ENCODE measurements at places on chromosomes 12 and 14.

GRCh38 chr12:126700096-126700495 lies 1566.9 kb upstream of the TMEM132C start:
- DNase-seq, result no peak

DNA sequence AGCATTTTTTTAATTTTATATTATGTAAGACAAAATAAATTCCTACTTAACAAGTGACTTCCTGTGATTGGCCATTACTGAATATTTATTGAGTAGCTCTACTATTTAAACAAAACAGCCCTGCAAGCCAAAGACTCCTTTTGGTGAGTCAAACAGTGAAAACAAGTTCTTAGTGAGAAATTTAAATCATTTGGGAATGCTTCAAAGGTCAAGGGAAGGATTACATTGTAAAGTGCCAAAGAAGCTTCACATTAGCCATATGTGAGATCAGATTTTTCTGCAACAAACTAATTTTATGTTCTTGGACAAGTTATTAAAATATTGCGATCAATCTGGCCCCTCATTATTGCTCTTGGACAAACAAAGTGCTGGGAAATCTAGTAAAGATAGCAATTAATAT lies 795.4 kb upstream of the MGAT4C start:
- DNase-seq, result peak; percentile 64

- DNase-seq, result peak; percentile 25
Measured at GRCh38 chr14:84442521-84442920, 1087.4 kb upstream of the FLRT2 start.

DNA sequence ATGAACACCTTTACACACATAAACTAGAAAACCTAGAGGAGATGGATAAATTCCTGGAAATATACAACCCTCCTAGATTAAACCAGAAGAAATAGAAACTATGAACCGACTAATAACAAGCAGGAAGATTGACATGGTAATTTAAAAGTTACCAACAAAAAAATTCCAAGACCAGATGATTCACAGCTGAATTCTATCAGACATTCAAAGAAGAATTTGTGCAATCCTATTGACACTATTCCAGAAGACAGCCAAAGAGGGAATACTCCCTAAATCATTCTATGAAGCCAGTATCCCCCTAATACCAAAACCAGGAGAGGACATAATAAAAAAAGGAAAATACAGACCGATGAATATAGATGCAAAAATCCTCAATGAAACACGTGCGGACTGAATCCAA lies 102.6 kb upstream of the KRR1 start:
- no peak for DNase-seq

DNA sequence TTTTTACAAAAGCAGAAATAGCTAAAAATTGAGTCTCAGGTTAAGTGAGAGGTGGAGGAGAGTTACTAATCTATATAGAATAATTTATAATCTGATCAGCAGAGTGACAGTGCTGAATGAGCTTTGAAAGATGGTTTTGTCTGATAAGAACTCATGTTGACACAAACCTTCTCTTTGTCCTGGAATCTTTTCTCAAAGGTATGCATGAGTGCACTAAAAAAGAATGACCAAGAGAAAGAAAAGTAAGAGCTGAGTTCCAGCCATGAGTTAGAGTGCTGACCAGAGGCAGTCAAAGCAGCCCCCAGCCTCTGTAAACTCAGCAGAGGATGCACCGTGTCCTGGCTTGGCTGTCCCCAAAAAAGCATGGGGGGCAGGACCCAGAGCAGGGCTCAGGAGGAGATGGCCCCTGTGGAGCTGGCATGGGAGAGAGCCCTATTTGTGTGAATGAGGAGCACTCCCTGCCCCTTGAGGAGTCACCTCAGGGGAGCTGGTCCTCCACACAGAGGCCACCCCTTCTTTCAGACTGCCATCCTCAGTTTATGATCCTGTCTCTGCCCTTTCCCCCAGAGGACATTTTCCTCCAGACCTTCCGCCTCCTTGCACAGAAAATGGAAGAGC lies 129.8 kb downstream of the SEC23A start:
- DNase-seq, result no peak

DNA sequence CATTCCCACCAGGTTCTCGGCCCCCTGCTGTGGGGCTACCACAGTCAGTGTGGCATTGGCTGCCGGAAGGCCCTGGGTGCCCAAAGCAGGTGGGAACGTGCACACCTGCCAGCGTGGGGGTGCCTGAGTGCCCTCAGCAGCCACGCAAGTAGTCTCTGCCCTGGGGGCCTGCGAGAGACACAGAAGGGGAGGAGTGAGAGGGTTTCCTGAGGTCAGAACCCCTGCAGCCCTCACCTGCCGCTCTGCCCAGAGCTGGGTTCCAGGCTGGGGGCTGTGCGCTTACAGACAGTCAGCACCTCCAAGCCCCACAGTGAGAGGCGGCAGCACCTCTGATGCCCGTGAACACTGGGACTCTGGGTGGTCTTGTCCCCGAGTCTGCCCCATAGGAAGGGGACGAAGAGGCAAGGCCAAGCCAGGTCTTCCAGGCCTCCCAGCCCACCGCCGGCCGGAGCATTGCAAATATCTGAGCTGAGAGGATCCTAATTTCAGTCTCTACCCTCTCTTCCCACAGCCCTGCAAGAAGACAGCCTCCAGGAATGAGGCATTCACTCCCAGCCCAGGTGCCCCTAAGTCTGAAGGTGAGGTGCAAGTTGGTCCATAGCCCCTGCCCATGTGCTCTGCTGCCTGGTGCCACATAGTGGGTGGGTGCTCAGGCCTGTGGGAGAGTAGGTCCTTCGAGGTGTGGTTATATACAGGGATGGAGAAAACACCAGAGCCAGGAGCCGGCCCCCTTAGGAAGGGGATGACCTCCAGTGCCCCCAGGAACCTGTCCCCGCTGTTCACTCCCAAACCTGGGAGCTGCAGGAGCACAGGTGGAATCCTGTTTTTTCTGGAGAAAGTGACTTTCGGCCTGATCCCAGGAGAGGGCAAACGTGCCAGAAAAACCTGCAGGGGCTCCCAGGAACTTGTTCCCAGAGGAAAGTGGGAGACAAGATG lies 291.1 kb upstream of the RTL1 start:
- no peak for DNase-seq

GRCh38 chr12:87704374-87704773 lies 324.8 kb downstream of the C12orf50 start:
- no peak for DNase-seq

- DNase-seq, result no peak
Measured at GRCh38 chr12:112124918-112125249, 476 bp upstream of the TRAFD1 start.
